ENCODE measurements at places on chromosomes 4 and X.

- no peak for DNase-seq
These were observed 93.6 kb downstream of the AMELX start for GRCh38 chrX:11386812-11387211.

DNA sequence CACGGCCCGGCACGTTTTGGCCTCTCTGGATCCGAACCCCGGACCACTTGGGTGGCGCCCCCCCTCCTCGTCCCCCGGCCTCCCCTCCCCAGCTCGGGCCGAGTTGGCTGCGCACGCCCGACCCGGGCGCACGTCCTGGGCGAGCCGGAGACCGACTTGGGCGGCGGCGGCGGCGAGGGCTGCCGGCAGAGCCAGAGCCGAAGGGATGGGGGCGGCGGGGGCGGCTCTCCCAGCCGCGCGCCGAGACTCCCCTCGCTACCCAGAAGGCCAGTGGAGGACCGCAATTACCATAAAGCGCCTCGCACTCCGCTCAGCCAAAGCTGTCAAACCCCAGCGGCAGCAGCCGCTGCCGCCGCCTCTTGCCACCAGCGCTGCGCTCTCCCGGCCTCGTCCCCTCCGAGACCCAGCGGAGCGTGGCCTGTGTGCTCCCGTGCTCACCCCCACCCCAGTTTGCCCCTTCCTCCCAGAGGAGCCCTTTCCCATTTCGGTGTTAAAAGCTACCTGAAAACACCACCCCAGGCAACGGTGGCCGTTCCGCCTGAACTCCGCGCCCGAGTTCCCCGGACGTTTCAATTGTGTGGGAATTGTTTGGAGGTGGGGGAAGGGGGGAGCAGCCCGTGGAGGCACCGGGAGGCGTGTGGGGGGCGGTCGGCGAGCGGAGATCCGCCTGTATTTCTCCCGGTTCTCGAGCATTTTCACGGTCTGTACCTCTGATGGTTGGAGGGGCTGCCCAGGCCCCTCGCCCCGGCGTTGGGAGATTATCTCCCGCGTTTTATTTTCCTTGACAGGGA is 701 bp upstream of the BCOR start:
- DNase-seq = peak; percentile 29

DNA sequence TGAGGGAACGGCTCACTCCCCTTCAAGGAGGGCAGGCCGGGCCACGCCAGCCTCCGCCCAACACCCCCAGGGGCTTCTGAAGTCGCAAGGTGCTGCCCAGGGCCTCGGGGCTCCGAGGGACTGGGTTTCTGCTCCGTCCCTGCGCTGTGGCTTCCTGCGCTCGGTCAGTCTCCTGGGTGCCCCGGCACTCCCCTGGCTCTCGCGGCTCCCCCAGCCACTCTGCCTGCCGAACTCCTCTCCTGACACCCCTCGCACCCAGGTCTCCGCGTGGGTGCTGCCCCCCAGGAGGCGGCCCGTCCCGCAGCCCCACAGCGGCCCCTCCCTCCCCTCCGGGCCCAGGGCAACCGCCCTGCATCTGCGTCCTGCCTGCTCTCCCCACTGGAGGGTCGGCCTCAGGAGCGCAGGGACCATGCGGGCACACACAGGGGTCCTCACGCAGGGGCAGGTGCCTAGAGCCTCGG is 151.9 kb downstream of the AFAP1 start:
- DNase-seq = no peak

DNA sequence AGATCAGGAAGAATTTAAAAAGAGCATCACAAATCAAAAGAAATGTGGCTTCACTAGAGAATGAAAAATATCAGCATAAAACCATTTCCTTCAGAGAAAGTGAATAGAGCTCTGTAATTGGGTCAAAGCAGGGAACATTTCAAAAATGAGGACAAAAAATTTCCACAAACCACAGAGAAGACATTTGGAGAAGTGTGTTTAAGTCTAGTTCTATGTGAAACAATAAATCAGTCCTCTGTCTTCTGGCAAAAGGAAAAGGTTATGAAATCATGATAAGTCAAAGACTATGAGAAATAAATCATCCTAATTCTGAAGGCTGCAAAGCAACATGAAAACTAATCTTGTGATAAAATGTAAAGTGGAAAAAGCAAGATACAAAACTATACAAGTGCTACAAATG is 27.9 kb downstream of the SMPX start:
- no peak for DNase-seq

GRCh38 chrX:147962476-147962875 is 18.7 kb upstream of the FMR1NB start:
- DNase-seq = no peak

DNA sequence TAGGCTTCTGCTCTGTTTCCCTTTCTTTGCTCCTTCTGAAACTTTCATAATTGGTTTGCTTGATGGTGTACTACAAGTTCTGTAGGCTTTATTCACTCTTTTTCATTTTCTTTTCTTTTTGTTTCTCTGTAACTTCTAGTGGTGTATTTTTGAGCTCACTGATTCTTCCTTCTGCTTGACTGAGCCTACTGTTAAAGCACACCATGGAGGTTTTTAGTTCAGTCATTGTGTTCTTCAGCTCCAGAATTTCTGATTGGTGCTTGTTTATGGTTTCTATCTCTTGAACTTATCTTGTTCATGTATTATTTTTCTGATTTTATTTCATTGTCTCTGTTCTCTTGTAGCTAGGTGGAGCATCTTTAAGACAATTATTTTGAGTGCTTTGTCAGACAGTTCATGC is 33.4 kb upstream of the C4orf54 start:
- DNase-seq = no peak

DNA sequence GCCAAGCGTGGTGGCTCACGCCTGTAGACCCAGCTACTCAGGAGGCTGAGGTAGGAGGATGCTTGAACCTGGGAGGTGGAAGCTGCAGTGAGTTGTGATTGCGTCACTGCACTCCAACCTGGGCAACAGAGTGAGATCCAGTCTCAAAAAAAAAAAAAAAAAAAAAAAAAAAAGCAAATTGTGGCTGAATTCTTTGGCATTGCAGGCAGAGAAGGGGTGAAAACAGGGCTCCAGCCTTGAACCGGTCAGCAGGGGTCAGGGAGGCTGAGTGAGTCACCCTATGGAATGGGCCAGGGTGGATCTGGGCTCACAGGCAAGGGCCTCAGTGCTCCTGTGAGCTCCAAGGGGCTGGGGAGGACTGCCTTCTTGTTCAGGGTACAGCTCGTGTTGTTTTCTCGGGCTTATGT is 13.2 kb upstream of the FAM3A start:
- no peak for DNase-seq

- DNase-seq = no peak
These were observed 29.6 kb downstream of the SLC16A2 start for GRCh38 chrX:74450803-74451449.

- DNase-seq = no peak
These were observed 10.4 kb downstream of the PRSS48 start for GRCh38 chr4:151287409-151287808.

GRCh38 chr4:185540487-185541120 is 5.3 kb upstream of the PDLIM3 start:
- DNase-seq = no peak

- DNase-seq = no peak
These were observed 180.4 kb downstream of the NR3C2 start for GRCh38 chr4:148261848-148262247.

DNA sequence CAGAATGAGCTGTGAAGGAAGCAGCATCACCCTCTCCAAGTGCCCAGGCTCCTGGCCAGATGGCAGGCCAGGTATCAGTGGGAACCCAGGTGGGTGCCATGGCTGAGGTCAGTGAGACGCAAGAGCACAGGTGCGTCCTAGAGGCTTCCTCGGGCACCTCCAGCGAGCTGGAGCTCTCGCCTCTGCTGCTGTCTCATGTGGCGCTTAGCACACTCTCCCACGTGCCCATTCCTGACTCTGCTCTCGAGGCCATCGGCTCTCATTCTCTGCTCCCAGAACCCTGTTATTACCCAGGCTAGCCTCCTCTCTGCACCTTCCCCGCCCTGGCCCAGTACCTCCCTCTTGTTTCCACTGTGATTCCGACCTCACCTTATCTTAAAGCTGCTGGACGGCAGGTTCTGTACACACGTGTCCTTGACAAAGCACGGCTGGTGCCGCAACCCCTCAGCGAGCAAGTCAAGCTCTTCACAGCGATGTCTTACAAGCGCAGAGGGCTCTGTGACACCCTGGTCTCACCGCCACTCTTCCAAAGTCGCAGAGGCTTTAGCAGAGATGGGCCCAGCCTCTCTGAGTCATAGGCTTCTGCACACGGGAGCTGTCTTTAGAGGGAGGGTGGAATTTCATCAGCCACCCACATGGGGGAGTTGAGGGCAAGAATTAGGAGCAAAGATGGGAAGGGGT is 15.4 kb upstream of the MSANTD1 start:
- no peak for DNase-seq

GRCh38 chrX:29728639-29729038 is 486.7 kb upstream of the MAGEB2 start:
- DNase-seq = no peak

- no peak for DNase-seq
These were observed 494.6 kb upstream of the TENM3 start for GRCh38 chr4:181748581-181748980.

GRCh38 chrX:38856670-38857265 is 55.5 kb downstream of the MID1IP1 start:
- DNase-seq = no peak

- DNase-seq = no peak
These were observed 13.7 kb downstream of the ARX start for GRCh38 chrX:25001808-25002660.

GRCh38 chr4:156799121-156799589 is 172.4 kb downstream of the PDGFC start:
- no peak for DNase-seq

DNA sequence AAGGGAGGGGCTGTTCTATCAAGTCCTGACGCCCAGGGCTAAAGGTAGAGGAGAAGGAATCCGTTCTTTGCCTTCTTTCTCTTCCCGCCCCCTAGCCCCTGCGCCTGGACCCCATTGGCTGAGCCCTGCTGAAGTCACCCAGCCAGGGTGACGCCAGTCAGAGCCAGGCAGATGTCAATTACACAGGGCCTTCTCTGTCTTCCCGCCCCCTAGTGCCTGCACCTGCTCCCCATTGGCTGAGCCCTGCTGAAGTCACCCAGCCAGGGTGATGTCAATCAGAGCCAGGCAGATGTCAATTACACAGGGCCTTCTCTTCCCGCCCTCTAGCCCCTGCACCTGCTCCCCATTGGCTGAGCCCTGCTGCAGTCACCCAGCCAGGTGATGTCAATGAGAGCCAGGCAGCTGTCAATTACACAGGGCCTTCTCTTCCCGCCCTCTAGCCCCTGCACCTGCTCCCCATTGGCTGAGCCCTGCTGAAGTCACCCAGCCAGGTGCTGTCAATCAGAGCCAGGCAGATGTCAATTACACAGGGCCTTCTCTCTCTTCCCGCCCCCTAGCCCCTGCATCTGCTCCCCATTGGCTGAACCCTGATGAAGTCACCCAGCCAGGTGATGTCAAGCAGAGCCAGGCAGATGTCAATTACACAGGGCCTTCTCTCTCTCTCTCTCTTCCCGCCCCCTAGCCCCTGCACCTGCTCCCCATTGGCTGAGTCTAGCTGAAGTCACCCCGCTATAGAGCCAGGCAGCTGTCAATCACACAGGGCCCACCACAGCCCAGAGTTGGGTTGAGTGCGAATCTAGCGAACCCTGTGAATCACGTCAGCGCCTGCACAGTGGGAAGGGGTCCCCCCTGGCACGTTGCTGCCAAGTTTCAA is 46.4 kb downstream of the ASMT start:
- DNase-seq = no peak

DNA sequence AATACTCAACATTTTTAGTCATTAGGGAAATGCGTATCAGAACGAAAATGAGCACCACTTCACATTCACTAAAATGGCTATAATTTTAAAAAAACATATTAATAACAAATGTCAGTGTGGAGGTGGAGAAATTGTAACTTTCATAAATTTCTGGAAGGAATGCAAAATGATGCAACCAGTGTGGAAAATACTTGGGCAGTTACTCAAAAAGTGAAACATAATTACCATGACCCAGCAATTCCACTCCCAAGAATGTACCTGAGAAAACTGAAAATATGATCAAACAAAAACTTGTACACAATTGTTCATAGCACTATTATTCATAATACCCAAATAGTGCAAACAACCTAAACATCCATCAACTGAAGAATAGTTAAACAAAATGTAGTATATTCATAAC is 76.1 kb upstream of the FAM241A start:
- DNase-seq = no peak

DNA sequence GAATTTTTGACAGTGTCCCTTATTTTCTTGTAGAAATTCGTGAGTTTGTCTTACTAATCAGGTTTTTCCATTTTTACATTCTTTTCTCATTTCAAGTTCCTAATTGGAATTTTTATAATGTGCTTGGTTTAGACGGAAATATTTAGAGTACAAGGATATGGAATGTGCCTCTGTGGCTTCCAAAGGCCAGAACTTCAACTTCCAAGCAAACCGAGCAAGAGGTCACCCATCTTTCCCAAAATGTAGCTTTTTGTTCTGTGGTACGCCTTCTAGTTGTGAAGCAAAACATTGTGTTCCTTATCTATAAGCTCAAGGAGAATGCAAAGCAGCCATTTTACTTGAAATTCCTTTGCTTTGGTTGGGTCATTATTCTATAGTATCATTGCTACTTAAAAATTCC is 212.8 kb upstream of the PACRGL start:
- no peak for DNase-seq

DNA sequence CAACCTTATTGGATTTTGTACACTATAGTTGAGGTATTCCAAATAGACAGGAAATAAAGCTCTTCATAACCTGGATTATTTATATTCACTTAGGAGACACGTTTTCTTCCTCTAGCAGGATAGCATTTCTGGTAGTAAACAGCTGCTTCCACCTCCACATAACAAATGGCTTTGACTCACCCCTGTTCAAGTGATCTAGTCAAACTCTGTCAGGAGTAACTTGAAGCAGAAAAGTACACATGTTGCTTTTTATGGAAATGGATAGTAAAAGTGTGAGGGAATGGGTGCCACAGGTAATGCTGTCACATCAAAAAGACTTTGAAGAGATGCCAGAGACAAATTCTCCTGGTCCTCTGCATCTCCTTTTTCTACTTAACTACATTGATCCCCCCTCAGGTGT is 258.7 kb upstream of the SLC7A11 start:
- no peak for DNase-seq

DNA sequence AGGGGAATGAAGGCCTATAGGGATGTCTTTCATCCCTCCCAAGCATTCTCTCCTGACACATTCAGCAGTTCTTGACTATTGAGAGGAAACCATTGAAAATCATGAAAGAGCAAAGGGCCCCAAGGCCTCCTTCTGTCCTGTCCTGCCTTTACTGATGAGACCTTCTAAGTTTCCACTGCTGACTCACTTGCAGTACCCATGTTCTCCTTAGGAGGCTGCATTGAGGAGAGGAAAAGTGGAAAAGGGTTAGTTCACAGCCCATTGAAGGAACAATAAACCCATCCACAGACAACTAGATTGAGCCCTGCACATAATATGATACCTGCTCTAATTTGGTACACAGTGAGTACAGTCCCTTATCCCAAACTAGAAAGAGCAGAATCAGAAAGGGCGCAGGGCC is 115.1 kb upstream of the PNPLA4 start:
- DNase-seq = peak; percentile 94

GRCh38 chrX:51860679-51861078 is 32.7 kb upstream of the MAGED1 start:
- no peak for DNase-seq

- DNase-seq = no peak
These were observed 27.5 kb downstream of the UBE2D3 start for GRCh38 chr4:102799816-102800215.

GRCh38 chr4:8205241-8205707 is 6.2 kb downstream of the SH3TC1 start:
- DNase-seq = no peak

GRCh38 chrX:107711521-107712181 is 63.9 kb downstream of the TSC22D3 start:
- DNase-seq = no peak

- no peak for DNase-seq
These were observed 29.0 kb upstream of the UBE2K start for GRCh38 chr4:39668887-39669286.

GRCh38 chr4:130143656-130144055 is 1047.7 kb downstream of the C4orf33 start:
- no peak for DNase-seq

Data from NCI-H510A treated with DMSO at 0.1 percent for 48 hours (cell line).